Fibroblast of skin of left biceps (primary cell): ENCODE measurements at places on chromosomes 16 and 17.

- DNase-seq = no peak
These were observed 34.1 kb downstream of the ACSM2A start for GRCh38 chr16:20485408-20485807.

DNA sequence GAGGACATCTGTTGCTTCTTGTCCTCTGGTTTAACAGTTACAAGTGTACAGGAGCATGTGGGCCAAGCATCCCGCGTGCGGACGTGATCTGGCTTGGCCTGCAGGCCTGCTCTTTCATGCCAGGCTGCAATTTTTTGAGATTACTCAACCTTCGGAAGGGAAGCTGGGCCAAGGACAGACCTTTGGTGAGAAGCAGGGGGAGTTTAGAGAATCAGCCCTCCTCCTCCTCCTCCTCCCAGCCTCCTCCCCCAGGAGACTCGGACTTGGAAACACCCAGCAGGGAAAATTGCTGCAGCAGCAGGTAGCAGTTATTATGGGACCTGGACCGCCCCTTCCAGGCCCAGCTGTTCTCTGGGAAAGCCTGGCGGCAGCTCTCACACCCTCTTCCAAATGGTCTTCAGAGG, 5.1 kb upstream of the KLHL36 start:
- DNase-seq = peak; percentile 62

- no peak for DNase-seq
These were observed 7.7 kb upstream of the RAB37 start for GRCh38 chr17:74729368-74729767.

GRCh38 chr16:82329504-82330192, 159.6 kb upstream of the MPHOSPH6 start:
- no peak for DNase-seq

GRCh38 chr17:81093619-81094508, 58.9 kb downstream of the BAIAP2 start:
- no peak for DNase-seq

GRCh38 chr16:17571499-17572093, 100.8 kb upstream of the XYLT1 start:
- DNase-seq = no peak

DNA sequence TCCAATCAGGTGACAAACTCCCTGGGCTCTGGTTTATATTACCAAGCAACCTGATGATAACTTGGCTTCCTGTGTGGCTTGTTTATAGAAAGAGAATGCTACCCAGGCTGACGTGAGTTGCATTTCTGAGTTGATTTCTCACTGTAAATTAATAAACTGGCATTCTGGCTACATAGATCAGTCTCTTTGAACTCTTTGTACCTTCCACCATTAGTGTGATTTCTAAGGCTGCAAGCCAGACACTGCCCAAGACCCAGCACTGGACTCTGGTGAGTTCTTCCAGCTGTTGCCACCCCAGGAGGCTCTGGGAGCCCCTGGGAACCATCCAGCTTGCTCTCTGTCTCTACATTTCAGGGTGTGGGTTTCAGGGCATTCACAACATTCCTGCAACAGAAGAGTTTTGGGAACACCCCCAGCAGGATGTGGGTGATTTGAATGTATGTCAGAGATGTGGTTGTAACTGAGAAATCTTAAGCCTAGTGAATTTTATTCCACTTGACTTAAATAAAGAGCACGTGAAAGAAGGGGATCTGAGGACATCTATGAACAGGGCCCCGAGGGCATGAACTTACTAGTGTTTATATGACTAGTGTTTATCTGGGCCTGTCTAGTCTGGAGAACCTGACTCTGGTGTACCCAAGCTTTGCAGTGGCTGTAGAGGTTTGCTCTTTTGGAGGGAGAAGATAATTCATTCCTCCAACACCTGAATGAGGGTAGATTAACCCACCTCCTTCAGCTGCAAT, 30.3 kb upstream of the LRRC37A start:
- DNase-seq = no peak

- DNase-seq = no peak
These were observed 114.6 kb upstream of the NOG start for GRCh38 chr17:56478836-56479447.

- no peak for DNase-seq
These were observed 381.0 kb upstream of the TNRC6C start for GRCh38 chr17:77577491-77577890.

- DNase-seq = no peak
These were observed 2.8 kb downstream of the HAPSTR1 start for GRCh38 chr16:9094011-9094846.

DNA sequence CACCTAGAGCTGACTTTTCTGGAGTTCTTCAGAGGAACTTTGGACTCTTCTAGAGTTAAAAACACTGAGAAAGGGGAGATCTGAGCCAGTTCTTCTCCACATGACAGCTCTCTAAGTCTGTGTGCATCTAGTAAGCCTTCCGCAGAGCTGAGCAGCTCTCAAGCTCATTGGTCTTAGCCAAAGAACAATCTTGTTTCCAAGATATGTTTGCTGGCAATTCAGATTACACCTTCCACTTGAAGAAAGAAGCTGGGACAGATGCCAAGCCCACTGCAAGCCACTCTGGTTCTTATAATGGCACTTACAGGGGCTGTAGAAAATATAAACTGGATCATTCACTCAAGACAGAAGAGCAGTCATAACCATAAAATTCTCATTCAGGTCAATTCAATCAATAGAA, 134.1 kb upstream of the TOX3 start:
- DNase-seq = no peak

- no peak for DNase-seq
These were observed 44.6 kb downstream of the RMI2 start for GRCh38 chr16:11389631-11390565.
